Renal cortex interstitium (tissue), 15 donors: ENCODE measurements at places on chromosomes 16 and 17. TPM values are rescaled to one million over a fixed set of nuclear protein-coding genes. Genes with fewer than 3 reads are reported as not detected.
A peak's percentile ranks its signal among the peaks of the same experiment; 100 is the strongest.

GRCh38 chr16:3601614-3602319 is 9.6 kb downstream of the SLX4 start:
- no peak for DNase-seq

DNA sequence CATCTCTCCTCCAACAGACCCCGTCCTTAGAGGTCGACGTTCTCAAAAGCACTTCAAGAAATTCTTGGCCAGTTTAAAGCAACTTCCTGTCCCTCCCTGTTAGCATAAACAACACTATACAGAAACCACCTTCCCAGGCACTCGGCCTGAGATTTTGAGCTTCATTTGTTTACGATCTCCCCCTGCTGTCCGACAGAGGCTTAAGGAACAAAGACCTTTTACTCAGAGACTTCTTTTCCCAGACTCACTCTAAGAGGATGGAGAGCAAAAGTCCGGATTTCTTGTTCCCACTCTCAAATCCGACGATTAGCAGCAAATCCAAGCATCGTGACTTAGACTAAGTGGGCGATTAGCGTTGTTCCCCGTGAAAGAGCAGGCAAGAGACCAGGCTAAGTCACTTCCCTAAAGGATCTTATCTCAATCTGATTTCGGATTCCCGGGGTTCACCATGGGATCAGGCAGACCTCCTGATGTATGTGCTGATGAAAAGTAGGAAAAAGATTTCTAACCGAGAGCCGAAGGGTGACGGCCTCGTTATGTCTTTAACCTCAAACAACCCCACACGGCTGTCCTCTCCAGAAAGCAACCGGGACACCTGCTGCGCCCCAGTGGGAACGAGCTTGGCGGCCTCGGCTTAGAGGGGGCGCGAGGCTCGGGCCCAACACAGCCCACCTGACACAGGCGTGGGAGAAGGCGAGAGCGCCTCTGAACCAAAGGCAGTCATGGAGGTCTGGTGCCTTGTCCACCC is 598 bp downstream of the INPP5K start:
- DNase-seq: peak; percentile 69

- no peak for DNase-seq
These were observed 834 bp upstream of the TXNDC11 start for GRCh38 chr16:11743308-11744074.

GRCh38 chr17:71084219-71084618 is 914.9 kb downstream of the KCNJ2 start:
- no peak for DNase-seq

GRCh38 chr17:5418858-5419355 is 555 bp downstream of the NUP88 start:
- DNase-seq: peak; percentile 50

DNA sequence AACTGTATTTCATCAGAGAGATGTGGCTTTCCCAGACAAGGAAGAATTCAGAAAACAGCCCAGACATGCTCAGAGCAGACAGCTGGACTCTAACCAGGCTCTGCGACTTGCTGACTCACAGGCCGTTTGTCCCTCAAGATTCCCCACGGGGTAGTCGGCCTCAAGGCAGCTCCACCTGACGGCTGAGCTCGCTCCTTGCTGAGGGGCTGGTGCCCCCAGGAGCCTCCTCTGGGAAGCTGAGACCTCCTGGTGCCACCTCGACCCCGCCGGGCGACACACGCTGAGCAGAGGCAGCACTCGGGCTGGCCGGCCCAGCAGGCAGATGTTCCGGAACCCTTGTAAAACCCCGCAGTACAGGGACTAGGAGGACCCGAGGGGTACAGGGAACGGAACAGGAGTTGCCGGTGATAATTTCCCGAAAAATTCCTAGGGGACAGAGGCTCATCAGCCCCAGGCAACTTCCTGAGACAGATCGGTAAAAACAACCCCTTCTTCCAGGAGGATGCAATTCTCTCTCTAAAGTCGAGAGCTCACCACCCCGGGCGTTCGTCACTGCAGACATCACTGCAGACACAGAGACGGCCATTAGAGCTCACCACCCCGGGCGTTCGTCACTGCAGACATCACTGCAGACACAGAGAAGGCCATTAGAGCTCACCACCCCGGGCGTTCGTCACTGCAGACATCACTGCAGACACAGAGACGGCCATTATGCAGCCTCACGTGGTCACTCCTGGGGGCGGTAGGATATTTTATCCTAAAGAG is 19.9 kb downstream of the RPH3AL start:
- no peak for DNase-seq

- DNase-seq: peak; percentile 54
These were observed 204.5 kb upstream of the RPL38 start for GRCh38 chr17:73998653-73999645.

- DNase-seq: no peak
These were observed 6.3 kb downstream of the TPPP3 start for GRCh38 chr16:67386861-67387455.

- DNase-seq: no peak
These were observed 825 bp downstream of the HASPIN start for GRCh38 chr17:3724378-3725077.

DNA sequence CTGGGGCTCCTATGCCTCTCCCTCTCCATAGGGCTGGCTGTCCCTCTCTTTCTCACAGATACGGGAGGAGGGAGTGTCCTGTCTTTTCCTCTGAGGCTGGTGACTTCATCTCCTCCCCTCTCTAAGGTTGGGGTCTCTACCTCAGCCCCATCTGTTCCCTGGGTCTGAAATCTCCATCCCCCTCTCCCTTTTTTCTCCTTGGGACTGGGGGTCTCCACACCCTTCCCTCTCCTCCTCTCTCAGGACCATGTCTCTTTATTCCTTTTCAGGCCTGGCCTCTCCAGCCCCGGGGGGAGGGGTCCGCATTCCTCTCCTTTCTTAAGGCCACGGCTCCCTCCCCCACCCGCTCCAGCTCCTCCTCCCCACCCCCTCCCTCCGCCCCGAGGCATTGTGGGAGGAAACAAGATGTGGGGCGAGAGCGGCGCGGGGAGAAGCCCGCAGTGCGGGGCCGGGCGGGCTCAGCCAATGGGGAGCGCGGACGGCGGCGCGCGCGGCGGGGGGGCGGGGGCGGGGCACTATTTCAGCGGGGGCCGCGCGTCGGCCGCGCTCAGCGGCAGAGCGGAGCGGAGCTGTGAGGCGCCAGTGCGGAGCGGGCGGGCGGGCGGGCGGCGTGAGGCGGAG is at the start of gene DYNLL2:
Gene DYNLL2, plus strand, starts transcription at position 550 of the 621 bp plus-strand sequence. CDS start 3,672 bp downstream, outside the sequence.
- DNase-seq: peak; percentile 93

- no peak for DNase-seq
These were observed 173.8 kb downstream of the MAP2K6 start for GRCh38 chr17:69588316-69588715.

DNA sequence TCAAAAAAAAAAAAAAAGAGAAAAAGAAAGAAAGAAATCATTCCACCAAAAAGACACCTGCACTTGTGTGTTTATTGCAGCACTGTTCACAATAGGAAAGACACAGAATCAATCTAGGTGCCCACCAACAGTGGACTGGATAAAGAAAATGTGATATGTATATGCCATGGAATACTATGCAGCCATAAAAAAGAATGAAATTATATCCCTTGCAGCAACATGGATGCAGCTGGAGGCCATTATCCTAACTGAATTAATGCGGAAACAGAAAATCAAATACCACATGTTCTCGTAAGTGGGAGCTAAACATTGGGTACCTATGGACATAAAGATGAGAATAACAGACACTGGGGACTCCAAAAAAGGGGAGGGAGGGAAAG is 5.7 kb upstream of the C16orf92 start:
- no peak for DNase-seq

DNA sequence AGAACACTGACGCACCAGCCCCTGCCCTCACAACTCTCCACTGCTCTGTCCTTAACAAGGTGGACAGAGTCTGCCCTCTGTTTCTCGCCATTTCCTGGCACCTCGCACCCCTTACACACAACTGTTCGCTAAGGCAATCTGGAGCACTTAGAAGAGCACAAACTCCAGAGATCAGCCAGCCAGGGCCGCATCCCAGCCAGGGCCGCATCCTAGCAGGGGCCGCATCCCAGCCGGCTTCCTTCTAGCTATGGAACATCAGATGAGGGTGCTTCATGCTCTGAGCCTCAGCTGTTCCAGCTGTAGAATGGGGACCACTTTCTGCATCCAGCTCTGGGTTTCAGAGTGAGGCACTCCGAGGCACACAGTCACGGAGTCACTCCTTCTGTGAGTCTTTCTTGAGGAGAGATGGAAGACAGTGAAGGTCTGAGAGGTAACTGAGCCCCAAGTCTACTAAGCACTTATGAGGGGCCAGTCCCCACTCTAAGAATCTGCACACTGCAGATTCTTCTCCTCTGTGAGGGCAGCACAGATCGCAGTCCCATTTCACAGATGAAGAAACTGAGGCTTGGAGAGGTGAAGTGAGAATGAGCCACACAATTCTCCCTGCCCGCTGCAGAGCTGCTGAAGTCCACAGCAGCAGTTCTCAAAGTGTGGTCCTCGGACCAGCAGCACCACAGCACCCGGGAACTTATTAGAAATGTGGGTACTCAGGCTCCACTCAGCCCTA is 20.9 kb downstream of the COTL1 start:
- DNase-seq: no peak

- DNase-seq: no peak
These were observed 390 bp upstream of the UNC13D start for GRCh38 chr17:75844530-75845057.

Gene HOXB1
- 0.91 TPM for polyA plus RNA-seq

Gene GP1BA
- polyA plus RNA-seq: 1.9 TPM

Gene CLEC3A
- polyA plus RNA-seq: not detected

Gene SEPTIN12
- polyA plus RNA-seq: not detected

Gene VTN
- polyA plus RNA-seq: 19.4 TPM

Gene HOXB6
- polyA plus RNA-seq: 78.6 TPM

Gene SPN
- 2.5 TPM for polyA plus RNA-seq
